ENCODE measurements at places on chromosomes 11 and 22. TPM values are rescaled to one million over a fixed set of nuclear protein-coding genes. Genes with fewer than 3 reads are reported as not detected.

GRCh38 chr11:57735619-57736298 lies 5.5 kb upstream of the SELENOH start:
- DNase-seq: no peak

The KLHL22 gene
- total RNA-seq: 24.9 TPM

GRCh38 chr11:119222308-119222707 lies 16.2 kb downstream of the CBL start:
- no peak for DNase-seq

The P2RY6 gene
- total RNA-seq: 6.7 TPM

The ANO3 gene
- 2.1 TPM for total RNA-seq

The GCAT gene
- 4.3 TPM for total RNA-seq

DNA sequence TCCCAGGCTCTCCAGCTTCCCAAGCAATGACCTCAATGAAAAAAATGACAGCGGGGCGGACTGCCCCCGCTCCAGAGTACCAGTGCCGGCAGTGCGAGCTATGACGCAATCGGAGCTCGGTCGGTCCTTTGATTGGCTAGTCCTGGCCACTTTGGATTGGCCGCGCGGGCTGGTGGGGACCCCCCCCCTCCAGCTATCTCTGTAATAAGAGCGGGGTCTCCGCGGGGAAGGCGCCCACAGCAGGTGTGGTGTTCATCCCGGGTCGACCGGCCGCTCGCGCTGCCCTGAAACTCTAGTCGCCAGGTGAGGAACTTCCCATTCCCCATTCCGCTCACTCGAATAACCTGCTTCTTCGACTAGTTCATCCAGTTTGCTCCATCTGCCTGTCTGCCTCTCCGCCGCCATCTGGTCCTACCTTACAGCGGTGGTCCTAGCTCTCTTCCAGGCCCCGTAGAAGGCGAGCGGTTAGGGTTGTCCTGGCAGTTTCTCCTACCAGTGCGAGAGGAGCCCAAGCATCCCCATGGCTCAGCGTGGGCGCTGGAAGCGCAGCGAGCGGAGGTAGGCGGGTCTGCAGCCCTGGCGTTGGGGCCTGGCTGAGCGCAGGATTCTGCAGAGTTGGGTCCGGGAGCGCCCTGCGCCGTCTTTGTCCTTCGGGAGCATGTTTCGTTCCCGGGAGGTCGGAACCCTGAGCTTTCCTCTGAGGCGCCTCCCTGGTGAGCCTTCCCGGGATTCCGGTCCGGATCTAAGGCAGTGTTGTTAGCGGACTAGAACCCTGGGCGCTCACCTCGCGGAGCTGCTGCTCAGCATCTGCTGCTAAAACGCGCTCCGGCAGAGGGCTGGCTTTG lies at the start of gene CALCB:
TSS of gene CALCB (plus strand) at position 233 of the 845 bp plus-strand sequence. CDS start 1,126 bp downstream, outside the sequence.
- no peak for DNase-seq

GRCh38 chr11:62664405-62665074 lies 470 bp downstream of the C11orf98 start:
- no peak for DNase-seq

GRCh38 chr11:29963796-29964195 lies 53.0 kb downstream of the KCNA4 start:
- no peak for DNase-seq

GRCh38 chr11:102792604-102793003 lies 5.4 kb downstream of the MMP1 start:
- DNase-seq: no peak

DNA sequence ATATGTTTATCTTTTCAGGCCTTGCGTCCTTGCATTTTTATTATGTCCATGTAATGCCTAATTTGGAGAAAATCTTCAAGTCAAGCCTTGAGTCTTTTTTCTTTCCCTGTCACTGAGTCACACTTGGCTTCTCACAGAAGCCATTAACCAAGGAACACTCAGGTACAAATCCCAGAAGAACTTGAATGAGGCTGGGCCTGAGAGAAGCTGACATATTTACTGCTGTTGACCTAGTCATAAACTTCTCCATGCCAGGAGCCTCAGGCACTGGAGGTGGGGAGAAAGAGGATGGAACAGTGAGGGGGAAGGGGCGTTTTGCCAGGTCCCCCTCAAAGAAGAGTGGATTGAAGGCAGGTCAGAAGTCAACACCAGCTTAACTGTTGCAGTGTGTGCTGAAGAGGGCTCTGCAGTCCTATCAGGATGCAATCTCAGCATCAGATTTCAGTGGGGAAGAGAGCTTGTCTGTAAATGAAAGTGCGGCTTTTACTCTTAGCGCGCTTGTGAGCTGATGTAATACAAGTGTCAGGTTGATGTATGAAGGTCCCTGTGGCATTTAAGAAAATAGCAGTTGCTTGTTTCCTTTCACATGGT lies 526.0 kb downstream of the ETS1 start:
- no peak for DNase-seq

GRCh38 chr11:120222916-120223315 lies 12.1 kb downstream of the OAF start:
- no peak for DNase-seq

DNA sequence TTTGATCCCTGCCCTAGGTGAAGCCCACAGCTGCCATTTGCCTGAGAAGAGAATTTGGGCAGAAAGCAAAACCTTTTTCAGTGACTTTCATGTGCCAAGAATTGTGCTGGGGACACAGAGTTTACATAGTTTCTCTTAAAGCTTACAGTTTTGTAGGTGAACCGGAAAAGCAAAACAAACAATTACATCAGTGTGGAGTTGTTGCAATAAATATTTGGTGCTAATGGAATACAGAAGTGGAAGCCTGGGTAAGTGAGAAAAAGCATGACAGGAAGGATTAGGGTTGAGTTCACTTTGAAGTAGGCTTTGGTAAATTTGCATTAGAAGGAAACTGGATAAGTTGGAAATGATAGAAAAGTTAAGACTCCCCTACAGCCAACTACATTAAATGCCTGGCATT lies 82.7 kb downstream of the RASSF10 start:
- no peak for DNase-seq

GRCh38 chr11:565921-566509 lies 5.2 kb downstream of the RASSF7 start:
- DNase-seq: no peak

GRCh38 chr22:35598396-35598710 lies 18.8 kb downstream of the MB start:
- no peak for DNase-seq

The JAML gene
- total RNA-seq: 7.9 TPM

GRCh38 chr22:22897947-22898346 lies 10.3 kb downstream of the IGLL5 start:
- peak; percentile 9 for DNase-seq

The MALAT1 gene
- 11,495 TPM for total RNA-seq

GRCh38 chr11:4626207-4627099 lies 10.8 kb upstream of the OR51D1 start:
- no peak for DNase-seq

The GGT1 gene
- total RNA-seq: 4.0 TPM

GRCh38 chr22:36277482-36278291 lies 24.8 kb downstream of the APOL1 start:
- no peak for DNase-seq

- no peak for DNase-seq
Measured at GRCh38 chr11:121321614-121322243, 29.2 kb downstream of the SC5D start.

The MYO18B gene
- total RNA-seq: 0.10 TPM

DNA sequence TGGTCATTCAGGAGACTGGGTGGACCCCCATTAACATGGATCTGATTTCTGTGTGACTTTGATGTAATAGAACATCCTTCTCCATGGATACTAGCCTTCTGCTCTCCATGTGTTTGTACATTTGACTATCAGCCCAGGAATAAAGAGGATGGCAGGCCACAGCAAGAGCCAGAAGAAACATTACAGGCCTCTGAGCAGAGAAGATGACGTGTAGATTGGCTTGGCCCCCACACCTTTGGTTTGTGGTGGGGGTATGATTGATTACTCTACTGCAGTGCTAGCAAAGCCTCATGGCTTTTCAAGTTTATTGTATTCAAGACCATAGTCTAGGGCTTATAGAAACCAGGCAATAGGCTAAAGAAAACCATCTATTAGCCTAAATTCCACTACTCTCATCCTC lies 77.0 kb downstream of the GRAMD1B start:
- no peak for DNase-seq

GRCh38 chr11:123426789-123427188 lies 3.3 kb upstream of the GRAMD1B start:
- no peak for DNase-seq

The ARHGAP32 gene
- 17.1 TPM for total RNA-seq

GRCh38 chr11:3218483-3219280 lies at the start of gene MRGPRG:
TSS of gene MRGPRG (minus strand) at chr11:3218813. CDS start at chr11:3218813, 0 bp downstream.
- no peak for DNase-seq

- no peak for DNase-seq
Measured at GRCh38 chr11:41379084-41379483, 80.4 kb downstream of the LRRC4C start.

- DNase-seq: no peak
Measured at GRCh38 chr11:44176546-44177213, 81.2 kb downstream of the EXT2 start.

The LRRC55 gene
- not detected for total RNA-seq

GRCh38 chr22:36673821-36674220 lies 29.7 kb downstream of the CACNG2 start:
- no peak for DNase-seq

GRCh38 chr22:24831687-24832086 lies 25.7 kb downstream of the SGSM1 start:
- no peak for DNase-seq

GRCh38 chr11:11296434-11296833 lies 56.6 kb downstream of the CSNK2A3 start:
- no peak for DNase-seq

GRCh38 chr11:63603180-63603518 lies 11.1 kb downstream of the PLAAT3 start:
- DNase-seq: no peak

DNA sequence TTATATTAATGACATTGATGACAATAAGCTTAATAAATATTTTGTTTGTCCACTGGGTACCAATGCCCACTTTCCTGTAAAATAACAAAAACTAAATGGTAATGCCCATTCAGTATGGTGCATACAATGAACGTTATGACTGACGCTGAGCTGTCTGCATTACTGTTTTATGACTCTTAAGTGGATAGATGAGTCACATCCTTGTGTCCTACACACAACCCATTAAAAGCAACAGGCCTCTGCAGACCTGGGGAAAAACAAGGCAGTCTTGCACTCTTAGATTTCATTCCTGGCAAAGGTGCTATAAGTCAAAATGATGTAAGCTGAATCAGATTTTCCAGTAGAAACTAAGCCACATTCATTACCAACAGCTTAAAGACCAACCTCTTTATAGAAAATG lies 176.3 kb upstream of the TMEM45B start:
- DNase-seq: no peak

GRCh38 chr11:40597546-40598113 lies 861.8 kb downstream of the LRRC4C start:
- DNase-seq: no peak

GRCh38 chr11:47869544-47870393 lies 21.6 kb upstream of the NUP160 start:
- no peak for DNase-seq

The ELMOD1 gene
- 0.16 TPM for total RNA-seq

The OR5B21 gene
- total RNA-seq: not detected

- DNase-seq: no peak
Measured at GRCh38 chr11:119338318-119338890, 2.3 kb downstream of the C1QTNF5 start.

DNA sequence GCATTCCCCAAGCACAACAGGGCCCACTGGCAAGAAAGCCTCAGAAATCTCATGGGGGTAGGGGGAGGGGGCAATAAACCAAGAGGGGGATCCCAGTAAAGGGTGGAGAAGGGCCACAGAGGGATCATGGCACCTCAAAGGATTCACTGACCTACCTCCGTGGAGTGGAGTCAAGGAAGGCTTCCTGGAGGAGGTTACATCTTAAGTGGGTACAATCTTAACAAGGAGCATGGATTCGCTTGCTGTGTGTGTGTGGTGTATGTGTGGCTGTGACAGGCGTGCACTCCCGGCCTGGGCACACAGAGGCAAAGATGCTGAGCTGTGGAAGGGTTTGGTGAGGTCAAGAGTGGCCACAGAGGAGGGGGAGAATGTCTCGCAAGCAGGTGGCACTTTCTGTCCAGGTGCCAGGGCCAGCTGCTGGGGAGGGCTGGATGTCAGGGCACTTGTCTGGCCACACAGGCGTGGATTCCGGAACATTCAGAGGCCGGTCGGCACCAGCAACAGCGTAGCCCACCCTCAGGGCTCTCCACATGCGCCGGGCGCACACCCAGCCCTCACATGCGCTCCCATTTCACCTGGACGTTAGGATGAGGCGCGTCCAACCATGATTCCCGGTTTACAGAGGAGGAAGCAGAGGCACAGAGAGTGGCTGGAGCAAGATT lies 43.3 kb downstream of the WNT7B start:
- DNase-seq: no peak

GRCh38 chr11:45948356-45948755 lies 25.9 kb downstream of the LARGE2 start:
- no peak for DNase-seq

DNA sequence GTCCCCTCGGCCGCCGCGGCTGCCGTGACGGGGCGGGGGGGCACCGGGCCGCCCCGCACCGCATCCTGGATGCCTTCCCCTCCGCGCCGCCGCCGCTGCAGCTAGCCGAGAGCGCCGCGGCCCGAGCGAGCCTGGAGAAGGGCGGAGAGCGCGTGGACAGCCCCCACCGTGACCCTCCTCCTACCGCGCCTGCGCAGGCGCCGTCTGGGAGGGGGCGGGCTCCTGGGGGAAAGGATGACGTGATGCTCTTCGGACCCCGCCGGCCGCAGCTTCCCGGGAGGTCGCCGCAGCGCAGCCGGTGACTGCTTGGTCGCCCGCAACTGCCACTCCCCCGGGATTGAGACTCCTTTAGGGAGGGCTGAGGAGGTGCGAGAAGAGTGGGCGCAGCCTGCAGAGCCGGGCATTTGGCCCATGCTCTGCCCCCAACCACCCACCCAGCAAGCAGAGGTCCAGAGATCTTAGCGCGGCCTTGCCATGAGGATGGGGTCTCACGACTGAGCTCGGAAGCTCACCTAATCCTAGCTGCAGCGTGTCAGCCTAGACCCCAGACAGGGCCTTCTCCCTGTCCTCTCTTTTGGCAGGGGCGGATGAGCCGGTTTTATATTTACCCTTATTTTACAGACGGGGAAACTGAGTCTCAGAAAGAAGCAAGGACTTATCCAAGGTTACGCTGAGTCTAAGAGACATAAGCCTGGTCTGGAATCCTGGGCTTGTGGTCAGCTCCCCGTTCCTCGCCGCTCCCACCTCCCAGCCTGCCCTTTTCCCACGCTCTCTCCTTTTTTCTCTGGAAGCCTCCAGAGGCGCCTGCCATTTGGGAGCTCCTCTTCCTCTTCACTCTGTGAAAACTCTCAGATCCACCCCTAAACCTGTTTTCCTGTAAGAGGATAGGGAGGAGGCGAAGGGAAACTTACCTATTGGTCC lies at the start of gene DENND5A:
TSS of gene DENND5A (minus strand) at position 140 of the 921 bp plus-strand sequence. CDS start 281 bp downstream, outside the sequence.
- DNase-seq: peak; percentile 95

The FUT4 gene
- 5.5 TPM for total RNA-seq

- no peak for DNase-seq
Measured at GRCh38 chr11:128931668-128932067, 11.0 kb downstream of the TP53AIP1 start.

- peak; percentile 98 for DNase-seq
Measured at GRCh38 chr22:36454916-36455570, 26.4 kb downstream of the TXN2 start.

The ACAD8 gene
- 24.5 TPM for total RNA-seq

Measured in mesenteric fat pad (tissue), 1 donor.